ENCODE measurements at places on chromosomes 1 and 21.

GRCh38 chr1:186745531-186746146, 65.4 kb upstream of the PTGS2 start:
- DNase-seq, result no peak

DNA sequence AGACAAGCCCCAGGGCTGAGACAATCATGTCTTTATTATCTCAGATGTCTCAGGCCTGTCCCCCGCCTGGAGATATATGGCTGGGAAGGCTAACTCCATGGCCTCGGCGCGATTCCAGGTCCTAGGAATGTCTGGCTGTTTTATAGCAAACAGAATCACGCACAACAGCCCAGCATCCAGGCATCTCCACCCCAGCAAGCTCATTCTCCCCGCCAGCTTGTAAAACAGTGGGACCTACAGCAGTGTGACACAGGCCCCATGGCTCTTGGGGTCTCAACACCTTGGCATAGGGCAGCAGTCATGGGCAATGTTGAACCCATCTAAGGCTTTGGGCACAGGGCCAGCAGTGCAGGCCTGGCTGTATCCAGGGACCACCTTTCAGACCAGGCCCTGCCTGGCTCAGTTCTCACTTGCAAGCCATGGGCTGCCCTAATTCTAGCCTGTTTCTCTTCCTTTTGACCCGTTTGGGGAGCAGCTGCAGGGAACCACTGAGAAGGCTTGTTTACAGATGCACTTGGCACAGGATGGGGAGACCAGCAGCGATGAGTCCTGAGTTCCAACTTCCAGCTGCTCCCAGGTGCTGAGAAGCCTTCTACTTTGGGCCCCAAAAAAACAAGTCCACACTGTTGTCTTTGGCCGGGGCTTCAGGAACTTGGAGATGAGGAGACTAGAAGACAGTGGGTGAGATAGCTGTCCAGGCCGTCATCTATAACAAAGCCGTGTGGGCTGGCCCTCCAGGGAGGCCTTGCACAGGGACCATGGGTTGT, 34.4 kb downstream of the WNT4 start:
- no peak for DNase-seq

DNA sequence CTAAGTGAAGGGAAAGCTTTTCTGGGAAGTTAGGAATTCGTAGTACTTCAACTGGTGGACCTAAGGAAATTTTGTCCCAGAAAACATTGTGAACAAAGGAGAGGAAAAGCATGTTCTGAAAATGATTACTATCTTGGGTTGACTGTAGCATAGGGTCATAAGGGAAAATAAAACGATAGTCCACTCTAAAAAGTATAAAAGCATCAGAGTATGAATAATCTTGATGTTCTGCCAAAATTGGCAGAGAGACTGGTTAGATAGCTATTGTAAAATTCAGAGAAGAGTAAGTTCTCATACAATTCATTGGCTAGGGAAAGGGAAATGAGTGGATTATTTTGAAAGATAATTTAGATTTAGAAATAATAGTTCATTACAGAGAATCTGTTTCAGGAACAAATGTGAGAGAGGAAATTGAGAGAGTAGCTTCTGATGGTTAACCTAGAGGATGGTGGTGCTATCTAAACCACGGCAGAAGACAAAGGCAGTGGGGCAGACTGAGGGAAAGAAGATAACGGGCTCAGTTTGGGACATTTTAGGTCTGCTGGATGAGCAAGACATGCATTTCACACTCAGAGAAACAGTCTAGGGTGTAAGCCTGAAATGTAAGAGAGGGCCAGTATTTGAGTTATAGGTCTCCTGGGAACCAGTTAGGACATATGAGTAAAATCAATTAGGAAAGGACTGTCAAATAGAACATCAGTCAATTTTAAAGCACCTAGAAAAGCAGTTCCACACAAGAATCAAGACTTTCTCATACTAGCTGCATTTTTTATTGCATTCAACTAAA, 799.3 kb upstream of the CXADR start:
- DNase-seq, result no peak

DNA sequence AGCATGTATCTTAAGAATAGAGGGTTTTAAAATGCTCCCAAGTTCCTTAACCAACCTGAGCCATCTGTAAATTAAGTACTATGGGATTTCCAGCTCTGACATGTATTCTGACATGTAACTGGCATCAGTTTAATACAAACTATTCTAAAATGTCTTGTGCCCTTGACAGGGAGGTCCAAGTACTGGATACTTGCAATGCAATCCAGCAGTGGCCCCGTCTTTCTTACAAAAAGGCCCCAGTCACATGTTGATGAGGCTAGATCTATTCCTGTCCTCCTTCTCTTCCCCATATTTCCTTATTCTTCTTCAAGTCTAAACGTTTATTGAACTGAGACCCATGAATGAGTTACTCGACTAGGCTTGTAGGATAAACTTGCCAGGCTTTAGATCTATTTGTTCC, 46.4 kb downstream of the MRPL39 start:
- no peak for DNase-seq

GRCh38 chr1:81006502-81006901, 794.2 kb upstream of the ADGRL2 start:
- DNase-seq, result no peak

DNA sequence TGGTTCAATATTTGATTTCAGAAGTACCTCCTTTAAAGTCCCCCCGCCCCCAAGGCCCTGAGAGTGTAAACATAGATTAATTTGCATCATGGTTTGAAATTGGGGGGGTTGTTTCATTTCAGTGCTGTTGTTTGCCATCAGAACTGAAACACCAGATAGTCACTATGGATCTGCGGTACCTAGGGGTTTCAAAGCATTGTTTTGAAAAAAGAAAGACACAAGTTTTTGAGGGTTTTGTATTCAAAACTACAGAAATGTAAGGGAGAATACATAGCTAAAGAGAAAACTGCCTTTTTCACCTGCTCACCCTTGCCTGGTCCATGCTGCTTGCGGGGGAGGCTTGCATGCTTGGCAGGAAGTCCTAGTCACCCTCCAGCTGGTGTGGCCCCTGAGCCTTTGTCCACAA, 59.3 kb downstream of the ACP6 start:
- DNase-seq, result no peak

GRCh38 chr1:17212009-17212408, 7.1 kb downstream of the PADI1 start:
- DNase-seq, result no peak

DNA sequence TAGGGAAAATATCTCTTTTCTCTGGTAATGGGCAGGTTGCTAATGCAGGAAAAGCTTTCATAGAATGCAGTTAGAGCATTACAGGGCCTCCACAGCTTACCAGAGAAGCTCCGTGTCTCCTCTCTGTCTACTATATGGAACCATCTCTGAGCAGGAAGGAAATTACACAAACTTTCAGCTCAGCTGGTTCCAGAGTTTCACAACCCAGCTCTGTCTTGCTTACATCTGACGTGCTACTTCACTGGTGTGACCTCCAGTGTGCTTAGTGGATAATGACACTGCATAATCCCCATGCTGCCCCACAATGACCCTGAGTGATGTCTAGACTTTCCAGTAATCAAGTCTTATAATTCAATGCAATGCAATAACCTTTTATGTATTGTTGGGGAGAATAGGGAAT, 4.3 kb upstream of the FGGY start:
- DNase-seq, result no peak

GRCh38 chr1:219189021-219189824, 15.5 kb downstream of the LYPLAL1 start:
- no peak for DNase-seq

GRCh38 chr21:32237021-32237420, 41.8 kb downstream of the MIS18A start:
- DNase-seq, result peak; percentile 6

- DNase-seq, result no peak
Measured at GRCh38 chr1:76905876-76906595, 38.8 kb downstream of the ST6GALNAC5 start.

DNA sequence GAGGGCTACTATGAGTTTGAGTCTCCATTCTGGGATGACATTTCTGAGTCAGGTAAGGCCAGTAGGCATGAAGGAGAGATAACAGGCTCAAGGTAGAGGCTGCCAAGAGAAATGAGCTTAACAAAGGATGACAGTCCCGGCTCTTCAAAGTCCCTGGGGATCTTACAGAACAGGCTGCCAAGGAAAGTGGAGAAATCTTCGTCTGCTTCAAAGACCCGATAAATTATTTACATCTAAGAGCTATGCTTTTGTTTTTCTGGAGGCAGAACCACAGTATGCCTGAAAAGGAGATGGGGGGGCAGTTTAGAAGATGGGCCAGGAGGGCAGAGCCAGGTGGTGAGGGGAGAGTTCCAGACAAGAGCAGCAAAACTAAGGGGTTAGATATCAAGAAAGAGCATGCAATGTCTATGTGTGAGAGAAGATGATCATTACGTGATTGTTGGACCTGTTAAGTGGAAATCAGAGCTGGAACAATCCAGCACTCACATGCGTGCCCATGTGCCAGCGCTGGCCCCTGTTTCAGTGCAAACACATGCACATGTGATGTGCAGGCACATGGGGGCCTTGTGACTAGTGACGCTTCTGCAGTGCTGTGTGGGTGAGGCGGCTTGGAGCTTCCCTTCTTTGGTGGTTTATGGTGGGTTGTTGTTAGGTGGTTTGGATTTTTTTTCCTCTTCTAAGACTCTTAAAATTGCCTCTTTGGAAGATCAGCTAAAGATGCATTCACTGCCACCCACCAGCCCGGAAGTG, 25.7 kb downstream of the CAMK1G start:
- DNase-seq, result no peak
